ENCODE measurements at places on chromosomes 6 and 20.

DNA sequence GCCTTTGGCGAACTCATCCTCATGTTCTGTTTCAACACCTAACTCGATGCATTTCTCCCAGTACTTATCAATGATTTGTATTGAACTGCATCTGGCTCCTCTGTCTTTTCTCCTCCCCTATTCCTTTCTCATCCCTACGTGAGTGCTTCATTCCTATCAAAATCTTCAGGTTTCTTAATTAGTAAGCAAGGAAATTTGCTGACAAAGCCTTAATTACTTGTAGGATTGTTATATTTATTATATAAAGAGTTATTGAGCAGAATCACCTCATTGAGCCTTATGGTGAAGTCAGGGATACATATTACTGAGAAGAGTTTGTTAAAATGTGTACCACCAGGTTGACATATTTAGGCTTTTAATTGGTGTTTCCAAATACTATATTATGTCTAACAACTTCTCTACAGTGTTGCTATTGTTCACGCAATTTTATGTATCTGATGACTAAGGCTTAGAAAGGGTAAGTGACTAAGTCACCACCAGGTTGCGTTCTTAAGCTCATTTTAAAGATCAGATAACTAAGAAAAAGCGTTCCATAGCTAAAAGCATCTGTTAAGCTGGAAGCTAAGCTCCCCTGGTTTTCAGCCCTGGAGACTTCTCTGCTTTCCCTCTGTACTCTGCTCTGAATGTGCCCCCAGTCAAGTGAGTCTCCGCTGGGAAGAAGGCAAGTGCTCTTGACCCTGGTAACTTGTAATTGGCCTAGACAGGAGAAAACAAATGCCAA is 18.9 kb downstream of the SCGN start:
- no peak for DNase-seq

- no peak for DNase-seq
Observed at GRCh38 chr6:37799263-37799644, 20.3 kb upstream of the ZFAND3 start.

- DNase-seq, result peak; percentile 96
Observed at GRCh38 chr6:37083243-37084138, 78.0 kb downstream of the FGD2 start.

DNA sequence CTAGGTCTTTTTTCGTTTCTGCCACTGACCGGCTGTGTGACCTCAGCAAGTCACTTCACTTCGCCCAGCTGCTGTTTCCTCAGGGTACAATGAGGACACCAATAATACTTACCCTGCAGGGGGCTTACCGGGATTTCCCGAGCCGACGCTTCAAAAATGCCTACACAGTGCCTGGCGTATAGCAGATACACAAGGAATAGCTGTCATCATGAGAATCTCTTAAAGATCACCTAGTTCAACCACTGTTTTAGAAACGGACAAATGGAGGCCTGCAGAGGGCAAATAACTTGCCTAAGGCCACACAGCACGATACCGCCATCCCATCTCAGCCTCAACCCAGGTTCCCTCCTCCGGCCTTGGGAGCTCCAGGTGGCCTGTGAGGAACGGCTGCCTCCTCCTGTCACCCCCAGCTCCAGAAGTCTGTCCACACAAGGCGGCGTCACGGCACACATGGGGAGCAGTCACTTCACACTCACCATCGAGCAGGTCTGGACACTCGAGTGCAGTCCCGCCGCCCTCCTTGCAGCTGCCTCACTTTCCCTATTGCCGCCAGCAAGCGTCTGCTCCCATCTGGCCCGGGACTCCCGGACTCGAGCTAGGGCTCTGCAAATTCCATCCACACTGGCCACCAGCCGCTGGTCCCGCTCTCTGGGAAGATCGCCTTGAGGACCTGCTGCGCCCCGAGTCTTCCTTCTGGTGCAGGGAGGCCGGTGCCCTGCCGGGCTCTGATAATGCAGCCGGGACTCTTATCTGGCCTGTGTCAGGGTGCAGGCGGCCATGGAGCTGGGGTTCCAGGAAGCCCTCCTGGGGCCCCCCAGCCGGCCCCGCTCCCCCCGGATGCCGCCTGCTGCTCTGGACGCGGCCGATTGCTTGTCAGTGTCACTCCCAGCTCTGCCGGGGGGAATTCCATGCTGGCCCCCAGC is at the start of gene RIPOR3:
TSS of gene RIPOR3 (minus strand) at position 893 of the 923 bp plus-strand sequence. CDS start at position 479, 414 bp downstream.
- no peak for DNase-seq

DNA sequence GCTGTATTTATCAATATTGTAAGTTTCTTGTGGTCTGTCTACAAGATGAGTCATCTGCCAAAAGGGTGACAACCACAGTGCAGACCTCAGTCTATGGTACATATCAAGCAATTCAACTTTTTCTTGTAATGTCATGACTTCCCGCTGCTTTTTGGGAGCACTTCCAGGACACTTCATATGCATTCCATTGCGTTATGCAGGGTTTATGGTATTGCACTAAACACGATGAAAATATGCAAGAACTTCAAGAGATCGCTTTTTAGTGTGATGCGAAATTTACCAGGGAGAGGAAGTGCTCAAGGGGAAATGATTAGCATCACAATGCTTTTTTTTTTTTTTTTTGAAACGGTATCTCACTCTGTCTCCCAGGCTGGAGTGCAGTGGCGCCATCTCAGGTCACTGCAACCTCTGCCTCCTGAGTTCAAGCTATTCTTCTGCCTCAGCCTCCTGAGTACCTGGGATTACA is 166.5 kb downstream of the TFAP2A start:
- no peak for DNase-seq

- DNase-seq, result no peak
Observed at GRCh38 chr6:54595844-54596243, 250.7 kb upstream of the FAM83B start.

- DNase-seq, result no peak
Observed at GRCh38 chr6:39610221-39610620, 115.0 kb downstream of the KIF6 start.

DNA sequence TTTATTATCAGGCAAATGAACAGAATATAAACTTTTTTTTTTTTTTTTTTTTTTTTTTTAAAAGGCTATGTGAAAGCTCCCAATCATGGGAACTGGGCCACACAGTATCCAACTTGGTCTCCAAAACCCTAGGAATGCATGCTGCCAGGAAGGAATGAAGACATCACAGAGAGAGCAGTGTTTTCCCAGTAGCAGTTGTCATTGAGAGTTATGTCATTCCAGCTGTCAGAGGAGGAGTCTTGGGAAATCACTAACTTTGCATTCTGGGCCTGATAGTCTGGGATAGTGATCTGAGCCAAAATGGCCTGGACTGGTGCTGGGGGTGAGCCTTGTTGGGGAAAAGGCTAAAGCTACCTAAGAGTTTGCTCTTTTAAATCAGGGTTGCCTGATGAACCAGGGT is 231.3 kb upstream of the MAP3K7 start:
- no peak for DNase-seq

DNA sequence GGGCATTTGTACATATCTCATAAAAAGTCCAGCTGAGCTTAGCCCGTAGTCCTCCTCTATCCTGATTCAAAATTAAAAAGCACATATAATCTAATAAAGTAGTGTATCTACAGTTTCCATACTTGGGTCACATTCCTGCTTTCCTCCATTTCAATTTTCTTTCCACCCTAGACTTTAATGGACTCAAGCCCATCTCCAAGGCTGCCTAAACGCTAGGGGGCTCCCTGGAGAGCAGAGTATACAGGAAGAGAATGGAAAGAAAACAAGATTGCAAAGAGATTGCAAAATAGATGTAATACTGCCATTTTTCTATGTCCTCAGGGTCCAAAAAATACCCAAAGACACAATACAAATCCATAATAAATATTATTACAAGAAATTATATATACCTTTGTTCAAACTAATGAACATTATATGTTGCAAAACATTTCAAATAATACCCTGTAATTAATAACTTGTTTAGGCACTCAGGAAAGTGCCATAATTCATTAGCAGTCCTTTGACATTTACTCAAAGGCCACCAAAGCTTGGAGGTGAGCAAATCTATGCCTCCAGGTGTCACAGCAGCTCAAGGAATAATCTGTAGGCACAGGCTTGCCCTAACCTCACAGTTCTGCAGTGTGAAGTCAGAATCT is 2.4 kb upstream of the MCM3 start:
- peak; percentile 75 for DNase-seq

GRCh38 chr20:38831995-38832620 is 26.6 kb downstream of the PPP1R16B start:
- no peak for DNase-seq

GRCh38 chr6:395432-396125 is 4.0 kb downstream of the IRF4 start:
- no peak for DNase-seq

GRCh38 chr20:17615645-17616479 is 46.0 kb downstream of the DSTN start:
- no peak for DNase-seq

DNA sequence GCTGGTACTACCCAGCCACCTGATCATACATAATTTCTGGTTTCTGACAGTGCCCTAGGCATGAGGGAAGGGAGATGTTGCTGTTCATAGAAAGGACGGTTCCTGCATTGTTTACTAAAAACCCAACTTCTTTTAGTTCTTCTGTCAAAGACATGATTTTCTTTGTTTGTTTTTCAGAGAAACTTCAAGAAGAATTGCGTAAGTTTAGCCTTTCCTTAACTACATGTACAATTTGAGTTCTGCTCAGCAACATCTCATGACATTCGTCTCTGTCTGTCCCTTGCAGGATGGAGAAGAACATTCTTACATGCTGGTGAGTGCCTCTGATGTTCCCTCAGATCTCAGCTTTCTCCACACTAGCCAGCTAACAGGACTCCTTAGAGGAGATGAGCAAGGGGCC is 8.0 kb downstream of the BTN2A1 start:
- no peak for DNase-seq

DNA sequence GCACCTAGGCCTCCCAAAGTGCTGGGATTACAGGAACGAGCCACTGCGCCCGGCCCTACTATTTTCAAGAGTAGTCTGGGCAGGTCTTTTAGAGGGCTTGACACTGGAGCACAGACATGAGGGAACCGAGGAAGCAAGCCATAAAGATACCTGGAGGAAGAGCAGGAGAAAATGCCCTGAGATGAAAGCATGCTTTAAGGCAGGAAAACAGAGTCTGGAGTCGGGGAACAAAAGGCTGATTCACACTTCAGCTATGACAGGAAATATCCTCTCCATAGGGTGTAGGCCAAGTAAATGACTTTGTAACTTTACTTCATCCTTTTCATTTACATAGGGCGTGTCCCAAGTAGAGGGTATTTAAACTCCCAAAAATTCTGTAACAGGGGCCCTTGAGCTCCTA is 4.3 kb upstream of the SERINC3 start:
- no peak for DNase-seq

DNA sequence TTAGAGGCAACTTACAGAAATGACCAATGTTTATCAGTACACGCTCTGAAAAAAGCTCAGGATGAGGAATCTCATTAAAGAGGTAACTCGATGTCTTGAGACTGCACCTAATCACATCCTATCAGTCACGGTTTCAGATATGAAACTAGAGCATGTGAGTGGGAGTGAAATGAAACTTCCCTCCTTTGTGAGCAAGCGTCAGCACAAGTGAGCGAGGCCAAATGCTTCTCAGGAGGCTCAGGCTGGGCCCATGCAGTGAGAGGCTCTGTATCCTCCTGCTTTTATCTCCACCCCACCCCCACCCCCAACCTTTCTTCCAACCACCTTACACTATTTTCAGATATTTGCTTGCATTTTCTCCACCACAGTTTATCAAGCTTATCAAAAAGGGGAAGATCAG is 140.8 kb upstream of the RIMS1 start:
- DNase-seq, result no peak

GRCh38 chr6:160781298-160781697 is 79.3 kb downstream of the PLG start:
- no peak for DNase-seq

GRCh38 chr20:21832442-21833385 is 127.2 kb downstream of the PAX1 start:
- no peak for DNase-seq

GRCh38 chr20:3802524-3803239 is 6.6 kb downstream of the CDC25B start:
- no peak for DNase-seq

GRCh38 chr20:44886828-44887227 is 1.3 kb downstream of the YWHAB start:
- DNase-seq, result no peak

DNA sequence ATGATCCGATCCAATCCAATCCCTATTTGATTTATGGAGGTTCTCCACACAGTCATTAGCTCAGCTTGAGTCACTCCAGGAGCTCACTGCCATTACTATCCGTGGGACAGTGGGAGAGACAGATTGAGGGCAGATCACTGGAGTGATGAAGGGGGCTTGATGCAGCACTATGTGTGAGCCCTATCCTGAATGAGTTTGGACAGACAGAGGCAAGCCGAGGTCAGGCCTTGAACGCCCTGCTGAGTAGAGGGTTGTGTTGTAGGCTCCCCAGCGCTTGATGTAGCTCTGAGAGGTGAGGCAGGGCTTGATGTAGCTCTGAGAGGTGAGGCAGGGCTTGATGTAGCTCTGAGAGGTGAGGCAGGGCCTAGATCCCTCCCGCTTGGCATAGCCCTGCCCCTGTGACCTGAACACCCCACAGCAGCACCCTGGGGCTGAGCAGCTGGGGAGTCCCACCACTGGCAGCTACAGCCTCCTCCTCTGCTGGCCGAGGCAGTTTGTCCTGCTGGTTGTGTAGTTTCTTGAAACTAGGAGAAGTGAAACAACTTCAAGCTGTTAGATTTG is 58.7 kb downstream of the ZFAND3 start:
- no peak for DNase-seq

DNA sequence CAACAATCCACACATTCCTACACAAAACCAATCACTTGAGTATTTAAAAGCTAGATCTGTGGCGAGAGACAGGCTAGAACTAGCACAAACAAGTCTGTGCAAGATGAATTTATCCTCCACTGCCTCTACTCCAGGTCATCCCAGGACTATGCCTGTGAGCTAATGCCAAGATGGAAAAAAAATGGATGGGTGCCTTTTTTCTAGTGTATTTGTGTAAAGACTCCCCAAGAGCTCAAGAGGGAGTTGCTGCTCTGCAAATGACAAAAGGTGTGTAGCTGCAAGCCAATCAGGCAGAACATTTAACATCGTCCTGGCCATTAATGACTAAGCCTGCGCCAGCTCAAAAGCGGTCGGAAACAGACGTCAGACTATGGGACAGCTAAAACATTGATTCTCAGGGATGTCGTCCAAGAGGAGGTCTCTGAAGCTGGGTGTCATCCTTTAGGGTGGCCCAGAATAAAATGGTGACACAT is 21.9 kb downstream of the ATXN1 start:
- DNase-seq, result peak; percentile 17

- no peak for DNase-seq
Observed at GRCh38 chr20:62956387-62957135, 4.1 kb downstream of the SLC17A9 start.

DNA sequence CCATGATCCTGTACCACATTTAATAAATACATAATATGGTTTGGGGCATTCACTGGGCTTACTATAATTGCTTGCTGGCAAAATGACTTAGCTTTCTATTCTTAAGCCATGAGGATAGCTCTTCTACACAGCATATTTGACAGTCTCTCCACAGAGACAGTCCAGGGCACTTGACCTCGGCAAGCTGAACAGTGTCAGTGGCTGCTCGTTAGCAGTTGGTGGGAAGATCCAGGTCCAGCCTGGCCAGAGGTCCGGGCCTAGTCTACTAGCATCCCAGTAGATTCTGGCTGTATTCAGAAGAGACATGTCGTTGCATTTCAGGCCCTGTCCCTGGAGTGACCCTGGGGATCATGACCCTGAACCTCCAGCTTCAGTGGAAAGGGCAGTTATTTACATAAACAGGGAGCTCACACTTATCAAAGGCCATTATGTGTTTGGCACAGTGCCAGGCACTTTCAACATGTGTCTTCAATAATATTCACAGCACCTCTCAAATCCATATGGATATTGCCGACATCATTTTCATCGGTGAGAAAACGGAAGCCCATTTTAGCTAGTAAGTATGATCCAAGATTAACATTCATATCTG is 139.0 kb downstream of the IMPG1 start:
- DNase-seq, result peak; percentile 5
